ENCODE measurements at places on chromosomes 7 and 10.

GRCh38 chr7:2445898-2446555 is 30.2 kb downstream of the GRIFIN start:
- no peak for DNase-seq

DNA sequence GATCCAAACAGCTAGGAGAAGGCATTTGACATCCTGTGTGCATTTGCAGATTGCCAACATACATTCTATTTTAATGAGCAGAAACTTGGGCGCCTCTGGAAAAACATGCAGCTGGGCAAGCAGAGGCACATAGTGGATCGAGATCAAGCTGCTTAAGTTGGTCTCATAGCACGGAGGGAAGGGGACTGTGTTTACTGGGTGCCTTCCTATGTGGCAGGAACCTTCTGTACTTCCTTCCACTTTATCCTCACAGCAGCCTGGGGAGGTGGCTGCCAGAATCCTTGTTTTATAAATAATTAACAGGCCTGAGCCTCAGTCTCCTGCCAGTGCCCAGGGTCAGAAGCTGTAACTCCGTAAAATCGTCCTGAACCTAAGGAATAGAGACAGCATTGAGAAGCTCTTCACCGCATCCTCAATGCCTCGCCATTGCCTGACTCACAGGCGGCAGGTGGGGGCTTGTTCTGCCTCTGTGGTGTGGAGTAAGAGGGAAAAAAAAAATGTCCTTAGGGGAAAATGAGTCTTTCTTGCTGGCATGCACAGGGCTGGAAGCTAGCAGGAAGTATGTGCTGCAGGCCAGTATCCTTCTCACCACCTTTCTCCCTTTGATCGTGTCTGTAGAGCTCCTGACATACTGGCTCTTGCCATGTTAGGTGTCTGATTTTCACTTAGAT is 6.2 kb downstream of the VWA2 start:
- DNase-seq = no peak

DNA sequence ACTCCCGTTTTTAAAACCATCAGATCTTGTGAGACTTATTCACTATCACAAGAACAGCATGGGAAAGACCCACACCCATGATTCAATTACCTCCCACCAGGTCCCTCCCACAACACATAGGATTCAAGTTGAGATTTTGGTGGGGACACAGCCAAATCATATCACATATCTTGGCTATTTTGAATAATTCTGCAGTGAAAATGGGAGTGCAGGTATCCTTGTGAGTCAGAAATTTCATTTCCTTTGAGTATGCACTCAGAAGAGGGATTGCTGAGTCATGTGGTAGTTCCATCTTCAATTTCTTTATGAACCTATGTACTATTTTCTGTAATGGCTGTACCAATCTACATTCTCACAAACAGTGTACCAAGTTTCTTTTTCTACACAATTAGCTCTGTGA is 125.8 kb downstream of the ANKRD7 start:
- no peak for DNase-seq

DNA sequence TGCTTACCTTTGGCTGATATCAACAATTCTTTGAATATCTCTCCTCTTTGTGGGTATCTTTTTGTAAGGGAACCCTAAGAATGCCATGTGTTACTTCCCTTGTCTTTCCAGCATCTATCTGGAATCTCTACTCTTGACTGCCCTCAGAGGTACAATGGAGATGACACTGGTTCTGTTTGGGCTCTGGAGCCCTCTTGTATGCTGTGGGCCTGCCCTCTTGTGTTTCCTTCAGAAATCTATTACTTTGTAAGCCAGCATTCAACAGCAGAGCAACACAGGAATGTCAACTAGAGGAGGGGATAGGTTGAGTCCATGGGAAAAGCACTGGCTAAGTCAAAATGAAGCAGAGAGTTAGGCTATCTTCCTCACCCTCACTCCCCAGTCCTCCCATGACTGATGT is 142.3 kb downstream of the XPNPEP1 start:
- DNase-seq = no peak

GRCh38 chr10:28922861-28923260 is 245.5 kb downstream of the BAMBI start:
- DNase-seq = no peak

GRCh38 chr10:71233482-71233892 is 21.1 kb downstream of the UNC5B start:
- peak; percentile 52 for DNase-seq

GRCh38 chr7:138565071-138565450 is 105.0 kb downstream of the TRIM24 start:
- no peak for DNase-seq

GRCh38 chr7:127525866-127526480 is 59.4 kb downstream of the GCC1 start:
- no peak for DNase-seq

DNA sequence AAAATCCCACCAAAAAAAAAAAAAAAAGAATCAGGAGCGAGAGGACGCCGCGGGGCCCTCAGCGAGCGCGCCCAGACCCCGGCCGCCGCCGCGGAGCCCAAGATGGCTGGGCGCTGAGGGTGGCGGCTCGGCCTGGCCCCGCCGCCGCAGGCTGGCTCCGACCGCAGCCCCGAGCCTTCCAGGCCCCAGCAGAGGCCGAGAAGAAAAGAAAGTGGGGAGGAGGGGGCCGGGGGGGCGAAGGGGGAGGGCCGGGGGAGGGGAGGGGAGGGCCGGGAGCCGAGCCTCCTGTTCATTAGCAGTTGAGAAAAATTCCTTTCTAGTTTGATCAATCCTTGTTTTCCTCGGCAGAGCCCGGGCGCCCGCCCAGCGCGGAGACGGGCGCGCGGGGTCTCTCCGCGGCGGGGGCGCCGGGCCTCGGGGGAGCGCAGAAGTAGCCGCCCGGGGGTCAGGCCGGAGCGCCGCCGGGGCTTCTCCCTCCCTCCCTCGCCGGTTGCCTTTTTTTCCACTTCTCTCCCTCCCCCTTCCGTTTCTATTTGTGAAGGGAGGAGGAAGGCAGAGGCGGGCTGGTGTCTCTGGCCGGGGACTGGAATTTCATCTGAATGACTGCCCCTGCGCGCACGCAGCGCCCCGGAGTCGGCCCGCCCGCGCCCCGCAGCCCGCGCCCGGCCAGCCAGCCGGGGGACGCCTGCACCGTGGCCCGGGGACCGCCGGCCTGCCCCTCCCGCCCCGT is 778 bp upstream of the TRIM8 start:
- DNase-seq = peak; percentile 57
